ENCODE measurements at places on chromosomes 6 and 20.

- no peak for DNase-seq
These were observed 108.0 kb upstream of the MAP3K4 start for GRCh38 chr6:160883560-160883959.

DNA sequence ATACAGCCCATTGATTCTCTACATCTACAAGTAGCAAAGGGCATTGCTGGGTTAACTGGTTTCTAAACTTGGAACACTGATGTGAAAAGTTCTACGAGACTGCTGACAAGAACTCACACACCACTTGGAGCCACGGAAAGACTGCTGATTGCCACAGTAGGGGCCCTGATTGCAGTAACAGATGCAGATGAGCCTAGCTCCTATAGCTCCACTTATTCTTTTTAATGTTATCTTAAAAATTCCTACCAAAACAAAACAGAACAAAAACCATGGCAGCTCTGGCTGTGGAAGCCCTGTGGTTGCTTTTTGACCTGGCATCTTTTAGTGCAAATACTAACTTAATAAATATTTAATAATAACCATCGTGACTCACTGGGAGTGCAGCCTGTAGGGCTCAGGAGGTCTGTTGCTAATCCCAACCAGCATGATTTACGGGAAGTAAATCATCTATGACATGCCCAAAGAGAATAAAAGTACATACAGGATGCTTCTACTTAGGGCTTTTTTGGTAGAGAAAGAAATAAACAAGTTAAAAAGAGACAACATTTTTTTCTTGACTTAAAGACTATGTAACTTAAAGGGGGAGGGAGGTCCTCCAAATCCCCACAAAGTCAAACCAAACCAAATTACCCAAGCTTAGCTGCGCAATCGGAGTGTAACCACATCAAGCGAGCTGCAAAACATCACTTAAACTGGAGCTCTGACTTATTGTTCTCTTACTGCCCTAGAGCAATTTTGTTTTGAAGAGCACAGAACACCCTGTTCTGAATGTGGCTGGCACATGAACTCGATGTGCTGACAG, 87.2 kb downstream of the FKBP5 start:
- DNase-seq, result no peak

DNA sequence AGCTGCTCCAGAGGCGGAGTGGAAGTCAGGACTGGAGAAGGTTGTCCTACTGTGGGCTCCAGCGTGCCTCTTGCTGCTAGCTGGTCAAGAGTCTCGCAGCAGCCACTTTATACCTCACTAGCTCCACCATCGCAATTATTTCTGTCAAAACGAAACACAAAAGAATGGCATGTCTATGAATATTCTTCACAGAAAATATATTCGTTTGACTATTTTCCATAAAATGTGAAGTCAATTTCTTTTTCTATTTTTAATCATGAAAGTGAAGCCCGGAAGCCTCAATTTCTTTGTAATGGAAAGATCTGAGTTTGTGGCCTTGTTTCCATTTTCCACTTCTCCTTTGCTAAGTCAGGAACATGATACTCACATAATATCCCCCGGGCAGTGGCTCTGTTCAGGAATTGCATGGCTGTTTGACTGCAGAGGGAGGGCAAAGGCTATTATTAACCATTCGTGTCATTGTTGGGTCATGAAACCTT, 51.7 kb downstream of the DTD1 start:
- DNase-seq, result no peak

- no peak for DNase-seq
These were observed 90.3 kb downstream of the FYN start for GRCh38 chr6:111782887-111783466.

Measured in esophagus squamous epithelium (tissue), 5 donors.